ENCODE measurements at places on chromosomes 5 and 9. TPM values are rescaled to one million over a fixed set of nuclear protein-coding genes. Genes with fewer than 3 reads are reported as not detected.

DNA sequence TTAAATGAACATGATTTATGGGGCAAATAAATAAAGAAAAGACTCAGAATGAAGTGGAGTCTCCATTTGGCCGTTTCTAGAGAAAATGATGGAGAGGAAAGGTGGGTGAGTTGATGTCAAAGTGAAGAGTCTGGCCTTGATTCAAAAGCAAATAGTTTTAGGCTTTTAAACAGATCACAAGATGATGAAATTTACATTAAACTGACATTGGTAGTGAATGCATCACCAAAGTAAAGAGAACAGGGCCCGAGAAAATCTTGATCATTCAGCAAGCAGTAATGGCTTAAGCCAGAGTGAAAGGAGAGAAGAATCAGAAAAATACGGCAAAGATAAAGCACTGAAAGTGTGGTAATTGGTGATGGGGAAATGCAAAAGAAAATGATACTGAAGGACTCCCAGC is 460.0 kb upstream of the SGCD start:
- no peak overlapping the region for H3K4me3 ChIP-seq
- H3K27me3 ChIP-seq: no peaks in the 10 kb centered on the region
- no peaks in the 10 kb centered on the region for H3K36me3 ChIP-seq
- no peak for DNase-seq
- H3K4me1 ChIP-seq: no peaks in the 10 kb centered on the region

- H3K27ac ChIP-seq: no peak overlapping the region
- no peaks in the 10 kb centered on the region for H3K36me3 ChIP-seq
- H3K4me1 ChIP-seq: no peaks in the 10 kb centered on the region
- no peaks in the 10 kb centered on the region for H3K27me3 ChIP-seq
- no peak for DNase-seq
- no peak overlapping the region for H3K4me3 ChIP-seq
Observed at GRCh38 chr5:1899201-1899600, 16.5 kb upstream of the IRX4 start.

GRCh38 chr5:24364711-24365110 is 280.1 kb downstream of the CDH10 start:
- no peak overlapping the region for H3K4me3 ChIP-seq
- H3K27ac ChIP-seq: no peak overlapping the region
- no peaks in the 10 kb centered on the region for H3K27me3 ChIP-seq

GRCh38 chr5:60339691-60340201 is 360.2 kb downstream of the DEPDC1B start:
- H3K27me3 ChIP-seq: no peaks in the 10 kb centered on the region
- no peak for DNase-seq
- H3K4me3 ChIP-seq: no peak overlapping the region
- no peaks in the 10 kb centered on the region for H3K4me1 ChIP-seq

GRCh38 chr5:98721231-98721928 is 52.1 kb upstream of the RGMB start:
- no peak overlapping the region for H3K4me3 ChIP-seq
- DNase-seq: no peak
- no peak overlapping the region for H3K27ac ChIP-seq
- H3K4me1 ChIP-seq: no peaks in the 10 kb centered on the region
- H3K36me3 ChIP-seq: no peaks in the 10 kb centered on the region

GRCh38 chr5:156396063-156396829 is 69.3 kb downstream of the SGCD start:
- H3K4me3 ChIP-seq: no peak overlapping the region
- no peak overlapping the region for H3K27ac ChIP-seq

The SLC25A48 gene
- not detected for polyA plus RNA-seq

The OR13C4 gene
- not detected for polyA plus RNA-seq

Measured in CD4-positive, alpha-beta memory T cell (primary cell).